ENCODE measurements at places on chromosomes 5 and 9.

- DNase-seq: no peak
These were observed 587.4 kb downstream of the PRELID2 start for GRCh38 chr5:145247745-145248040.

DNA sequence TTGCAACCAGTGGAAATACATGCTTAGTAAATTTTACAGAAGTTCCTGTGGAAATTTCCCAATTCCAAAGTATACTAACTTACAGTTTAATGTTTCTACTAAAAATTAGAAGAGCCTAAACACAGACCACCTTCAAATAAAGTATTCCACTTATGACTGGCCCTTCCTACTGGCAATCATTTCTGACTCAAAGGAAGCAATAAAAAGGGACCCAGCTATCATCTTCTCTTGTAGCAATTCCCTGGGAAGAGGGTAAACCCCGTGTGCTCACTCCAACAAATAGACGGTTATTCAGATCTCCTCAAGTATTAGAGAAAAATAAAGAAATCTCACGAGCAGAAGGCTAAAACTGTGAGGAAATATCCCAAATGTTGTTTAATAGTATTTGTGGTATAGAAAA is 43.3 kb downstream of the GOLPH3 start:
- DNase-seq: no peak

- no peak for DNase-seq
These were observed 219.3 kb downstream of the CEMIP2 start for GRCh38 chr9:71549023-71549422.

- DNase-seq: no peak
These were observed 107.6 kb downstream of the PPP2R2B start for GRCh38 chr5:146770980-146771379.

DNA sequence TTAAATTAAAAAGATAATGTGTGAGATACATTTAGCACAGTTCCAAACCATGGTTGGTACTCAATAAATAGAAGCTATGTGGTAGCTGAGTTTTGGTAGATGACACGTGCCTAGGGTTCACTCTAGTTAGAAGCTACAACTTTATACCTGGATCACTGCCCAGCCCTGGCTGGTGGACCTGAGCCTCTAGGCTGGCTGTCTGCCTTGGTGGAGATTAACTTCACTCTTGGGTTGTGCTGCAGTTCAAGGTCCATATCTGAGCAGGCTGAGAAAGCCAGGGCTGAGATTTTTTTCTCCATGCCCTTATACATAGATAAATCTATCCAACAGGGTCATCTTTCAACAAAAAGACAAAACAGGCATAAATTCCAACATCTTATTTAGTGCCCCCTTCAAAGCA is 44.6 kb upstream of the SPDL1 start:
- no peak for DNase-seq
